Activated T-cell treated with anti-CD3 and anti-CD28 coated beads, Interleukin-2, amount 50 U/mL, for 24 hours (primary cell): ENCODE measurements at places on chromosomes 1 and 21.
A peak's percentile ranks its signal among the peaks of the same experiment; 100 is the strongest.

DNA sequence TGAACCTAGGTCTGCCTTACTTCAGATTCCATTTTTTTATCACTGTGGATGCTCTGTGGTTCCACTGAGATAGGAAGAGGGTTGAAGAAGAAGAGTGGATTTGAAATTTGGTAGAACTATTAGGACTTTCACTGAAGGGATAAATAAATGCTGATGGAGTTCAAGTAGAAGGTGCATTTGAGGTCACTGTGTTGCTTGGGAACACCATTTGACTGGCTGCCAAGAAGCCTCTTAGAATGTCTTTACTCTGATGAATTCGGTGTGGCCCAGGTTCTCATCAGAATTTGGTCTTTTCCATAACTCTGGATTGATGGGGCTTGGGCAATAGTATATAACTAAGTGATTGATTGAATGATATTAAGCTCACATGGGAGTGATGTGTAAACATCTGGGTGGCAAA lies 11.9 kb downstream of the XPR1 start:
- no peak for DNase-seq

DNA sequence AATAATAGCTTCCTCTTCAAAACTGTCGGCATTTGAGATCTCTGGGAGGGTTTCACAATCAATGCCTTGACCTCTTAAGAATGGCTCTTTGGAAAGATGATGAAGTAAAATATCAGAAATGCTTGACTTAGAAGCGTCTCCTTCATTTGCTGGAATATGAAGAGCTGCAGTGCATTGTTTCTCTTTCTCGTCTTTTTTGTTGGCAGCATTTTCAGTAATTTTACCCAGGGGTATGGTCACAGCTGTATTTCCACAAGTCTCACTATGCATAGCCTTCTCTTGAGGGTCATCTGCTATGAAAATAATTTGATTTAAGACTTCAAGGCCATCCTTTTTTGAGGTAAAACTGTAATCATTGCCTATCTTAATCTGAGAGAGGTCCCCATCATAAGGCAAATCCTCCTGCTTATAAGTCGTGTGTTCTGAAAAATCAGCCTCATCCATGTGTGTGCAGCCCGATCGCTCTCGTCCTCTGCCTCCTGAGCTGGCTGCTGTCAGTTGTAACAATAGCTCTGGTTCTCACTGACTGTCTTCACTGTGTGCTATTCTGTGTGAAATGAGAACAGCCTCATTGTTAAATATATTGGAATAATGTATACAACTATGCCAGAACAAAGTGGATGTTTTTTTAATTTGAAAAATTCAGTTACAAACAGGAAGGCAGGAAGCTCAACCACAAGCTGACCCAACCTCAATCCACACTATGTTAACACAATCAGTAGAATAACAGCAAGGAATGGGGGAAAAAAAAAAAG lies 4.5 kb downstream of the AKNAD1 start:
- DNase-seq = no peak

- no peak for DNase-seq
Observed at GRCh38 chr1:86517336-86517735, 29.5 kb upstream of the CLCA4 start.

- no peak for DNase-seq
Observed at GRCh38 chr1:168917309-168917708, 188.3 kb upstream of the DPT start.

DNA sequence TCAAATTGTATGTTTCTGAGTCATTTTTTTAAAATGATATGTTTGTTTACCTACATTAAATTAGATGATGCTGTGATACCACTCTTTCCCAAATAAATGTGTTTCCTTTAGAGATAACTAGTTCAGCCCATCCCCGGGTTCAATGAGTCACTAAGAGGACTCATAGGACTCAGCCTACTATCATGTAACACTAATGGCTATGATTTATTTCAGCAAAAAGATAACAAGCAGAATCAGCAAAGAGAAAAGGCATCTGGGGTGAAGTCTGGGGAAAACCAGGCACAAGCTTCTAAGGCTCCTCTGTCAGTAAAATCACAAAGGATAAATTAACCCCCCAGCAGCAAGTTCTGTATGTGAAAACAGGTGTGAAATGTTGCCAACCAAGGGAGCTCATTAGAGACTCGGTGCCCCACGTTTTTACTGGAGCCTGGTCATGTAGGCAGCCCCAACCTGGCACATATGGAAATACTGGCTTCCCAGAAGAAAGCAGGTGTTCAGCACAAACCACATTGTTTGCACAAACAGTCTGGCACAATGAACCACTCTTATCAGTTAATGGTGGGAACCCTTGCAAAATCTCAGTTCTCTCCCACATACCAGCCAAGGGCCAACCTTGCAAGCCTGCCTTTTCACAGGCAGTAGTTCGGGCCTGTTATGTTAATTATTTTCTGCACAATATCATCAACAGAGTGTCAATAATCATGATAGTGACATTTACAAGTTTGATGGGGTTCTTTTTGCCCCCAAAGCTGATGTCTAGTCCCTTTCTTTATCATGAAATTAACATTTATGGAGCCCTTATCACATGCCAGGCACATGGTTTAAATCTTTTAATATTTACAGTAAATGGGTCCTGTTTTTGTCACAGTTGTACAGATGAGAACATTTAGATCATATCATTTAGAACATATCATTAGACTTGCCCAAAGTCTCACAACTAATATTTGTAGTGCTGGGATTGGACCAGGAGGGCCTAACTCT lies 23.1 kb upstream of the CNN3 start:
- no peak for DNase-seq

GRCh38 chr1:221234791-221235190 lies 355.5 kb downstream of the HLX start:
- DNase-seq = no peak

DNA sequence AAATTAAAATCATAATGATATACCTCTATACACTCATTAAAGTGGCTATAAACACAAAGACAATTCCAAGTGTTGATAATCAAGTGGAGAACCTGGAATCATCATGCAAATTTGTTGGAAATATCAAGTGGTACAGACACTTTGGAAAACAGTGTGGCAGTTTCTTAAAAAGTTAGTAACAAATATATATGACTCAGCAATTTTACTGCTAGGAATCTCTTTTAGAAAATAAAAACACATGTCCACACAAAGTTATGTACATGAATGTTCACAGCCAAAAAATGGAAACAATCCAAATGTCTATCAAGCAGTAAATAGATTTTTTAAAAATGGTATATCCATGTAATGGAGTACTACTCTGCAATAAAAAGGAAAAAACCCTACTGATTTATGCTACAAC lies 375.6 kb downstream of the HLX start:
- DNase-seq = no peak

GRCh38 chr21:38475519-38475918 lies 22.8 kb downstream of the ERG start:
- no peak for DNase-seq

- DNase-seq = no peak
Observed at GRCh38 chr1:8465692-8466091, 147.8 kb downstream of the SLC45A1 start.

GRCh38 chr1:209673631-209674417 lies 1.4 kb upstream of the G0S2 start:
- DNase-seq = no peak

- DNase-seq = no peak
Observed at GRCh38 chr1:186994897-186995296, 166.1 kb downstream of the PLA2G4A start.

GRCh38 chr1:80918380-80918779 lies 882.4 kb upstream of the ADGRL2 start:
- DNase-seq = no peak

- no peak for DNase-seq
Observed at GRCh38 chr1:58741678-58742553, 41.9 kb downstream of the JUN start.

DNA sequence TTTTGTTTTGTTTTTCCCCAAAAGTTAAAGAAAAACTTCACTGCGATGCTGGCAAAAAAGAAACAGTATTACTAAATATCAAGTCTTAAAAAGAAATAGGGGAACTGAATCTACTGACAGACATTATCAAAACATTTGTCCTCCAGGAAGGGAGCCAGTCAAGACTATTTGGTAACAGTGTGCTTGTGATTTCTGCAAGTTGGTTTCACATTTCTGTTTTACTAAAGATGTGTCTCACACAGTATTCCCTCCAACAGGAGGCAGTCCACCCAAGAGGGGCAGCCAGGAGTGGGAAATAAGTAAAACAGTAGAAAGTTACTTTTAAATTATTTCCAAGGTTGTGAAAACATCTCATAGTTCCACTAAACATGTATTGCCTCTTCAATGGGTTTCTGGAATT lies 74.4 kb upstream of the SDC3 start:
- no peak for DNase-seq

GRCh38 chr21:41927727-41928409 lies 25.9 kb downstream of the C2CD2 start:
- DNase-seq = no peak

- no peak for DNase-seq
Observed at GRCh38 chr21:45014747-45015468, 59.5 kb upstream of the ADARB1 start.

- no peak for DNase-seq
Observed at GRCh38 chr21:39776589-39776988, 31.6 kb downstream of the IGSF5 start.

- DNase-seq = no peak
Observed at GRCh38 chr21:29449306-29449950, 150.7 kb downstream of the BACH1 start.

GRCh38 chr21:27225151-27225550 lies 258.3 kb upstream of the ADAMTS5 start:
- DNase-seq = no peak

DNA sequence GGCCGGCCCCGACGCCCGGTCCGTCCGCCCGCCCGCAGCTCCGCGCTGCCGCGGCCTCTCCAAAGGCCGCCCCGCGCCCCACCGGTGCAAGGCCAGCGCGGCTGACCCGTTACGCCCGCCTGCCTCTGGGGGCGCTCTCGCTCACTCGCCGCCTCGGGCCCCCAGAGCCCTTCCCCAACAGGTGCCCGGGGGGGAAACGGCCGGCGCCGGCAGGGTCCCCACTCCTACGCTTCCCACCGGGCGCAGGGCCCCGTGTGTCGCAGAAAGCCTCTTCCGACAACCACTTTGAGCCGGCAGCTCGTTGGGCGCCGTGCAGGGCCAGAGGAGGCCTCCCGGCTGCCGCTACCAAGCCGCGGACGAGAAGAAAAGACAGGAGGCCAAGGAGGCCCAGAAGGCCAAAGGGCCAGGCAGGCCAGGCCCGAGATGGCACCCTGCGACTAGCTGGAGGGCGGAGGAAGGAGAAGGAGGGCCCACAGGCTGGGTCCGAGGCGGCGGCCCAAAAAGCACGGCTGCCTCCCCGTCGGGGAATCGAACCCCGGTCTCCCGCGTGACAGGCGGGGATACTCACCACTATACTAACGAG lies 64.9 kb upstream of the FCGR2A start:
- DNase-seq = peak; percentile 86

DNA sequence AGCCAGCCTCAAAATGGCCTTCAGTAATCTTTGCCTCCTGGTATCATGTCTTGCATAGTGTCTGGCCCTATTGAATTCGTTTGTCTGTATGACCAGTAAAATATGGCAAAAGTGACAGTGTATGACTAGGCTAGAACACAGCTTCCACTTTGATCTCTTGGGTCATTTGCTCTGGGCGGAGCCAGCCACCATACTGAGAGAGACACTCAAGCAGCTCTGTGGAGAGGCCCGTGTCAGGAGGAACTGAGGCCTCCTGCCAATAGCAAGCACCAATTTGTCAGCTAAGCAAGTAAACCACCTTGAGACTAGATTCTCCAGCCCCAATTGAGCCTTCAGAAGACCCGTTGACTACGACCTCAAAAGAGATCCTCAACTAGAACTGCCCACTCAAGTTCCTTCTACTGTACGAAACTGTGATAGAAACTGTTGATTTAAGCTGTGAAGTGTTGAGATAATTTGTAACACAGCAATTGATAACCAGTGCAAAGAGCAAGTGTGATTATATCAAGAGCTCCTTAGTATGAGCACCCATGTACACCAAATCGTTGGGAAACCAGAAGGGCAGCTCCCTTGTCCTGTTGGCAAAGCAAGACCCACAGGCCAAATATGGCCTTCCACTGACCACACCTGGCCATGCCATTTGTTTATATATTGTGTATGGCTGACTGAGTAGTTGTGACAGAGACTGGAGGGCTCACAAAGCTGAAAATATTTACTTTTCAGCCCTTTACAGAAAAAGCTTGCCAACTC lies 52.7 kb upstream of the SERBP1 start:
- DNase-seq = no peak

GRCh38 chr1:226082959-226083301 lies 20.4 kb downstream of the H3-3A start:
- DNase-seq = no peak

DNA sequence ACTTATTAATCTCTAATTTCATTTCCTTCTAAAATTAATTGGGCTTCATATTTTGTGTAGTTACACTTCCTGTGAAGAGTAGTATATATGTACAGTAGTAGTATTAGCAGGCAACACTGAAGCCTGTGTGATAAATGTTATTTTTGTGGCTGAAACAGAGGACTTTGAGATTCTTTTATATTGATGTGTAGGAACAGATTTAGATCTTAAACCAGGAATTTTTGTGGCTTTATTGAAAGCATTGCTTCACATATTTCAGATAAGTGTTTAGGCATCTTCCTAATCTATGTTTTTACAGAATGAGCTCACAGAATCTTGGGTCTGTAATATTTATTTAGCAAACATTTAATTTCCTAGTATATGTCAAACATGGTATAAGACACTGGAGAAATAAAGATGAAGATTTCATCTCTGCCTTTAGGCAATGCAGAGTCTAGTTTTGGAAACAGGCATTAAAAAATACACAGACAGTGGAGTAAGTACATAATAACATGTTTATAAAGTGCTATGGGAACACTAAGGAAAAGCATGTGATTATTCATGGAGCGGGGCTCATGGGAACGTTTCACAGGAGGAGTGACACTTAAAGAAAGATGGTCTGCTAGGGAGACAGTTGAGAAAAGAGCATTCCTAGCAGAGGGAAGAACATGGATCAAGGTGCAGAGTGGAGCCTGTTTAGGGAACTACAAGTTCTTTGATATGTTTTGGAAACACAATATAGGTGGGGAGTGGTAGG lies 52.7 kb downstream of the MIGA1 start:
- no peak for DNase-seq

DNA sequence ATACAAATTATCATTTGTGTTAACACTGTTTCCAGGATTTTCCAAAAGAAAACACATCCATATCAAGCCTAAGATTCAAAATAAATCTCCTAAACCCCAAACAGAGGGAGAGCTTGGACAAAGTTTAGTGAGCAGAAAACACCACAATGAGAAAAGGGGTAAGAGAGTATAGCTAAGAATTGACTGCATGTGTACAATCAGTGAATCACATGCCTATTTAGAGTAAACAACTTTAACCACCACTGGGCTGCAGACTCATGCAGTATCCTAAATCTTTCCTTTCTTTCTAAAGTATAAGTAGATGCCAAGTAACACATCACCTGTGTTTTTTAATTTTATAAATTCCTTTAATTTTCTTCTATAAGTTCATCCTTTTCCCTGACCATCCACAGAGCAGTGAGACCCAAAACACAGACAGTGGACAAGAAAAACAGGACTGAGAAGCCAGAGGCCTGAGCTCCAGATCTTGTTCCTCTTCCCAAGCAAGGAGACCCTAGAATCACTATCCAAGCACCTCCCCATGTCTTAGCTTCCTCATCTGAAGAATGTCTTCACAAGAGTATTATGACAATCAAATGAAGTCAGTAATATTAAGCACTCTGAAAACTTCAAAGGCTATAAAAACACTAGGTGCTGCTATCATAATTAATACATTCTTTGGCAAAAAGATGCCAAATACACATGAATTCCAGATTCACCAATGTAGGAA lies 93.1 kb downstream of the VAV3 start:
- DNase-seq = no peak
